ENCODE measurements at places on chromosomes 4 and X. TPM values are rescaled to one million over a fixed set of nuclear protein-coding genes. Genes with fewer than 3 reads are reported as not detected.
A peak's percentile ranks its signal among the peaks of the same experiment; 100 is the strongest.

MCUB gene
- 198 TPM for polyA plus RNA-seq

DNA sequence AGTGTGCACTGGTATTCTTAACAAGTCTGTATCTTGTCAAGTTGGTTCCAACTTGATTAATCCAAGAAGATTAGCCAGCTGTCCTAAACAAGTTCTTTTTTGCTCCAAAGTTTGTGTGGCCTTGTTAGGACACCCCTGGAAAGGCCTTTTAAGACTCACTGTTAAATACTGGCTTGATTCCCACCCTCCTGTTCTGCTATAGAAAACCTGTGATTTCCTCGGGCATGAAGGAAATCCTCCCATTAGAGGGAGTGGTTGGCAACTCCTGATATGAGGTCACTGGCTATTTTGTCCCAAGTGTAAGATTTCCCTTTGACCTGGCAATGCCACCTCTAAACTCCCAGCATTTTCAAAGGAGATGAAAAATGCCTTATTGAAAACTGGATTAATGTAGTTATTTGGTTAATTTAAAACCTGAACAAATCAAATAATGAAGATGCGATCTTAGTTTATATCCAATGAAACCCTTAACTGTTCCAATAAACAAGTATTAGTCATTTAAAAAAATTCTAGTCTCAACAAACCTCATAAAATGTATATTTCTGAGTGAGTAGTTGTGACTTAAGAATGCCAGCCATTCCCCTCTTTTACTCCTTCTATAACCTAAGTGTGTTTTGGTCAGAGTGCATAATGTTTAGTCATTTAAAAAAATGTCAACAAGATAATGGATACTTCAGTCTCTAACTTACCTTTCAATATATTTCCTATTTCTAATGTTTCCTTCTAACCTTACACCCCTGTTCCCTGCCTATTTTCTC is 94.4 kb downstream of the NPNT start:
- no peak for DNase-seq

DNA sequence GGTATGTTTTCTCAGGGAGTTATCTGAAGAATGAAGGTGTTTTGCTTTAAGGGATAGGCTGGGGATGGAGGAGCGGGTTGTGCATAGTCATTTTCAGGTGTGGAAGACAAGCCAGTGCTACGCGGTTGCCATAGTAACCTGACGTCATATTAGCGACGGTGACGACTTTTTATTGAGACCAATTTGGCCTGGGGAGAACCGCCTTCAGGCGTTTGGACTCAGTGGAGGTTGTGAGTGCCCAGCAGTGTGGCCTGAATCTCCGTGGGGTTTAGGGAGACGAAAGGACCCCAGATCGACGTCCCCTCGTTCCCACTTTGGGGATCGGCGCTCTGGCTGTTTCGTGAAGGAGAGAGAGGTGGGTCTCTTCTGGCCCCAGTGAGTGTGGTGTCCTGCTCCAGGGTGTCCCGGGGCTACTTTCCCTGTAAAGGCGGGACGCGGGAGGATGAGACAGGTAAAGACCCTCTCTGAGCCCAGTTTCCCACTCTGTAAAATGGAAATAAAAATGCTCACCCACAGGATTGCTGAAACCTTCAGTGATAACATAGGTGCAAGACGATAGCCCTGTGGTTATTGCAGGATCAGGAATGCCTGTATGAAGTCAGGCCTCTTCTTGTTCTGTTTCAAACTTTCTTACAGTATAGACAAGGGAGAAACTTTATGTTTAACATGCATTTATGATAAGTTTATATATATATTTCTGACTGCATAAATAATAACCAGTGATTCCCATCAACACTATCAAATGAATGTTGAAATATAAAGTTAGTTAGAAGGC is 48.6 kb downstream of the GPRASP3 start:
- DNase-seq = peak; percentile 72

DNA sequence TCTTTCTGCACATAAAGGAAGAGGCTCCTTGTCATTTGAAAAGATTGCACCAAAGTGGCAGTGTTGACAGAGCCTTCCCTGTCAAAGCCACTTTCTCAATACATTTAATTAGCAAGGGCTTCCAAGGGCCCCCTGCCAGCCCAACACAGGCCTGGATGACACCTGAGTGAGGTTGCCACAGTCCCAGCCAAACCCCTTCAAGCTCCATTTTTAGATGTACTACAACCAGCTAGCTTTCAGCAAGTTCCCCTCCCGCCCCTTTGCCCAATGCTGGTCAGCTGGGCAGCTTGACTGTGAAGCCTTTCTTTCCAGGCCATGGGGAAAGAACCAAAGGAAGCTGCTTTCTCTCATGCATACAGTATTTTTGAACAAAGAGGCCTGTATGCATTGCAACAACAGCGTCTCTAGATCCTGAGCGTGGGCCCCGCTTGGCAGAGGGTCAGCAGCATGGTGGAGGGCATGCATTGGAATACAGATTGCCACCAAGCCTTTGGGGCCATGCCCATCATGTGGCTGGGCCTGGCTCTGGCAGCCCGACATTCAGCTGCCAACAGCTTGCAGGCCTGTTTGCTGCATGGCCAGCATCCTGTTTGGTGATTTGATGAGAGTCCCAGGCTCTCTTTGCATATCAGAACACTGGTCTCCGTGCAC is 261.1 kb upstream of the GATB start:
- DNase-seq = no peak
